ENCODE measurements at places on chromosomes 1 and 21.
A peak's percentile ranks its signal among the peaks of the same experiment; 100 is the strongest.

DNA sequence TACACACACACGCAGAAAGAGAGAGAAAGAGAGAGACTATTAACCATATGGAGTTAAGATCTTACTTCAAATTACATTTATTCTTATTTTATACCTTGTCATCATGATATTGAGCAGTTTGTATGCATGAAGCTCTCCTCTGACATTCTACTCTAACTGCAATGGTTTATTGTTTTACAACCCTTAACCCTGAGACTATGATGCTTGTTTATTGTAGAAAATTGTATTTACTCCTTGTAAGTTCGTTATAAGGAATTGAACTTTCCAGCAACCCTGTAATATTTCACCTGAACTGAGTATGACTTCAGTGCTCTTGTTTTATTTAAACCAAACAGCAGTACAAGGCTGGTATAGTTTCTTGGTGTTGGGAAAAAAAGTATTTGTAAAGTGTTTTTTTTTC is 18.6 kb upstream of the PTPRF start:
- DNase-seq: no peak

GRCh38 chr1:41241749-41242341 is at the start of gene SCMH1:
Gene SCMH1, minus strand, starts transcription at chr1:41242306. Its CDS starts 56,173 bp downstream, at chr1:41186133.
- no peak for DNase-seq

DNA sequence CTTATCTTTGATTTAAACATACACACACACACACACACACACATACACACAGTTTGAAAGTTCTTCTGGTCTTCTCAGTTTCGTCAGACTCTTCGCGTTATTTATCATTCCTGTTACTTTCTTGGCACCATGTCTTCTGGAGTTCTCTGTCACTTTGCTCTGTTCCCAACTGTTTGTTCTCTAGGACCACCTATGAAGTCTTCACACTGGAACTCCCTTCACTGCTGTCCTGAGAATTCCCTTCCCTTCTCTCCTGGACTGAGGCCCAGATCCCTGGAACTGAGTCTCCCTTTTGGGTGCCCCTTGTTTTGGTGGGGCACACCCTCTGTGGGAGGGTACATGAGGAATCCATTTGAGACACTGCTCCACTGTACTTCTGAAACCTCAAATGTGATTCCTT is 30.5 kb downstream of the ALG14 start:
- no peak for DNase-seq

DNA sequence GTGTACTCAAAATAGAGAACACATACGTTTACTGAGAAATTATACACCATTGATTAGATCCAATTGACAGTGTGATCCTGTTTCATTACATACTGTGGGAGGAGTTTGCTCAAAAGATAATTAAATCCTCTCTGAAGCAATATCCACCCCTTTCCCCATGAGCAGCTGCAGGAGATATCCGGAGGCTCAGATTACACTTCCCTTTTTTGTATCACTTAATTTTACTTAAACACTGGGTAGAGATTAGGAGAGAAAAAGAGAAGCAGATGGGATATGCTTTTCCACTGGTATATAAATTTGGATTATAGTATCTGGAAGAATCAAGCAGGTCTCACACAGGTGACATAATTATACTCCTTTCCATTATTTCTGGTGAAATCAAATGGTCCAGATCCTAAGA is 333.3 kb upstream of the ZRANB2 start:
- peak; percentile 70 for DNase-seq

DNA sequence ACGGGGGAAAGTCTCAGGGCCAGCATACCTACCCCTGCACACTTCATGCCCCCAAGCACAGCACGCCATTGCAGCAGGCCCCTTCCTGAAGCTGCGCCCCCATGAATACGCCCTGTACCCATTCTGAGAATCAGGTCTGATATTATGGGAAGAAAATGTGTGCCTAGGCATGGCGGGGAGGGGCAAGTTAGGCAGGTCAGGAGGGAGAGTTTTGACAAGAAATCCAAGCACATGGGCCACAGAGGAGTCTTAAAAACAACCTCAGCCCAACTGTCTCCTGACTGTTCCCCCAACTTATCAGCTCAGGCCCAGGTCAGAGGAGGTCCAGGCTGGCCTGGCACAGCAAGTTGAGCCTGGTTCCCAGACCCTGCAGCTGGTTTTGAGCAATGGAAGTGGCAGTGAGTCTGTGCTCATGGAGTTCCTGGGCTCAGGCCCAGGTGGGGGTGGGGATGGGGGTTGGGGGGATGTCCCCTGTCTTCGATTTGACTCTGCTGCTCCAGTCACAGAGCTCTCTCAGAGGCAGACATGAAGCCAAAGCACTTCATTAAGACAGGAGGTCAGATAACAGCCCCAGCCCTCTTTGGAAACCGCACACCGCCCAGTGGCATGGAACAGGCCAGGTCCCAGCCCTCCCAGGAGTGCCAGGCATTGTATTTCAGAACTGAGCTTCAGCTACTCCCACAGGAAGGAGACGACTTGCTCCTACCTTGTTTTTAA is 20.6 kb upstream of the BCAR3 start:
- no peak for DNase-seq

DNA sequence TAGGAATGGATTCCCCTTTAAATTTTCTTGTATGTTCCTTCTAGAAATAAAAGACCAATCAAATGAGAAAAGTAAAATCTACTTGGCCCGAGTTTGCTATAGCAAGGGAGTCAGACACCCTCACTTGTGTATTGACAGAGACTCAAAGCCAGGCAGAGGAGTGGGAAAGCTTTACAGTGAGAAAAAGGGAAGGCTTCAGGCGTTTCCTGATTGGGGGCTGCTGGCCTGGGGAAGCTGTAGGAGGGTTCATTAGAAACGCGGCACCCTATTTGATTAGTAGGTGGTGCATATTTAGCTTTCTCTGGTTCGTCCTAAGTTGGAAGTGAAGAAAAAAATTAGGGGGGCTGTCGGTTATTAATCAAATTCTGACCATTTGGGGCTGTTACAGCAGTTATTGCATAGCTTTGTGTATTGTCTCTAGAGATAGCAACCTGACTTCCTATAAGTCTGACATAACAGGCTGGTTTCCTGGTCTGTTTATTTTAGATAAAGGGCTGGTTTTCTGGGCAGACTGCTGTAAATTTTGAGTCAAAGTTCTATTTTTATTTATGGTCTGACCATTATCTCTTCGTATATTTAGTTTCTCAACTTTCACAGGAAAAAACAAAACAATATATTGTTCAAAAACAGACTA is 10.0 kb downstream of the SLC25A24 start:
- no peak for DNase-seq

DNA sequence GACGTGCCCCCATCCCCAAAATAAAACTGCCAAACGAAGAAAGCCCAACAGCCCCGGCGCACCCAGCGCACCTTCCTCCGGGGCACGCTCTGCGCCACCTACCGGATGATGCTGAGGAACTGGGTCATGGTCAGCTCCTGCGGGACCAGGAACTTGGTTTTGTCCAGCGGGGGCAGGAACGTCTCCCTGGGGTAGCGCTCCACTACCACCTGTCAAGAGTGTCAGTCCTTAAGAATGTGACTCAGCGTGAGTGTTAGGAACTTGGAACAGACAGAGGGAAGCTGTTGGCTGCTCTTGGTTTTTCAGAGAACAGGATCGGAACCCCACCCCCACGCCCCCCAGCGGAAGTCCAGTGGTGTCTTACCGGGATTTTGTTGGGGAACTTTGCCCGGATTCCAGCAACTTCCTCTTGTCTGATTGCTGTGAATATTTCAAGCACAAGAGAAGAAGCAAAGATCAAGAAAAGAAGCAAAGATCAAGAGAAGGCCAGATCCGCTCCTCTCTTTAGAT is 431 bp downstream of the MAP1LC3C start:
- DNase-seq: peak; percentile 3

DNA sequence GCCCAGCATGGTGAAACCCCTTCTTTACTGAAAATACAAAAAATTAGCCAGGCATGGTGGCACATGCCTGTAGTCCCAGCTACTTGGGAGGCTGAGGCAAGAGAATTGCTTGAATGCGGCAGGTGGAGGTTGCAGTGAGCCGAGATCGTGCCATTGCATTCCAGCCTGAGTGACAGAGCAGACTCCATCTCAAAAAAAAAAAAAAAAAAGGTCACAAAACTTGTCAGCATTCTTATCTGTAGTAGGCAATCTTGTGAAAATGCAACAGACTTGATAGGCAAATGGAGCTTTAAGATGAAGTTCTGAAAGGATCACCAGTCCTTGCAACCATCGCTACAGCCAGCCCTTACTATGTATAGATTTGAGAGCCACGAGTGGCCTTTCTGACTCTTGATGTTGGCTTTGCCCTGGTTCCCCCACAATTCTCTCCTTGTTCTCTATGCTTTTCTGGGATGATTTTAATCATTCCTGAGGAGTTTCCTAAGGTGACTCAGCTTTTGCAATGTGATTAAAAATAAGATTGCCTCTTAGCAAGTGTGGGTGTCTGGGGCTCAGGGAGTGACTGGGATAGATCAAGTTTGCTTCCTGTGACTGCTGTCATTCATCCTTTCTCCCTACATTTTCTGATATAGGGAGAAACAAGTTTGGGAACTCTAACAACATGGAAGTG is 7.1 kb upstream of the MAP1LC3C start:
- DNase-seq: no peak

GRCh38 chr1:193086342-193086741 is 18.9 kb downstream of the GLRX2 start:
- DNase-seq: no peak

DNA sequence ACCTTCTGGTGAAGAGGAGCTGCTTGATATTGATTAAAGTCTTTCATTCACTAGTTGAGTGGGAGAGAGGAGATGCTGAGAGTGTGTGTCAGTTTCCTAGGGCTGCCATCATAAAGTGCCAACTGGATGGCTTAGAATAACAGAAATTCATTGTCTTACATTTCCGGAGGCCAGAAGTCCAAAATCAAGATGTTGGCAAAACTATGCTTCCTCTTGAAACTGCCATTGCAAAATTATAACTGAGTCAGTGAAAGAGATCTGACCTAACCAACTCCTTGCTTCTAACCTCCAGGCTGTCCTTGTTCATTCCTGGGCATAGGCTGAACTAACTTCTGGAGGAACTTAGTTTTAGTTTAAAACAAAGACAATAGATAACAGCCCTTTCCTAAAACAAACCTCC is 47.1 kb downstream of the PTGS2 start:
- DNase-seq: no peak

- DNase-seq: peak; percentile 51
These were observed 174.3 kb upstream of the DUSP10 start for GRCh38 chr1:221916176-221916575.

DNA sequence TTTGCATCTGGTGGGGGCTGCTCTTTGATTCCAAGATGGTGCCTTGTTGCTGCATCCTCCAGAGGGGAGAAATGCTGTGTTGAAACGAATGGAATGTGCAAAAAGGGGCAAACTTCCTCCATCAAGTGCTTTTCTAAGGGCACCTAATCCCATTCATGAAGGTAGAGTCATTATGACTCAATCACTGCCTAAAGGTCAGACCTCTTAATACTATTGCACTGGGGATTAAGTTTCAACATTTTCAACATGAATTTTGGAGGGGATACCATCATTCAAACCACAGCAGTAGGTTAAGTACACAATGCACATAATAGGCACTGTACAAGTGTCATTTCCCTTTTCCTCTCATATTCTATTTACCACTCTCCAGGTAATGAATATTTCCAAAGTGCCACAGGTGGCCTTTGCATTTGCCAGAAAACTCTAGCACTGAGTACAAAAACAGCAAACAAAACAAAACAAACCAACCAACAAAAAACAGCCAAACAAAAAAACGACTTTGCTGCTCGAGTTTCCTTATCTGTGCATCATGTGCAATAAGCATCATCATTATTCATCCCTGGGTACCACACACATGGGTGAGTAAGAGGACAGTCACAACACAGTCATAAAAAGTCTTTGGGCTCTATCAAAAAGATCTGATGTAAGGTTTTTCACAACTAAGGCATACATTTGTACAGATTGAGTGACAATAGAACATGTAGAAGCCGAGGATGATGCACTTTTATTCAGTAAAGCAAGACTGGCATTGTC is 42.5 kb downstream of the IFI44 start:
- DNase-seq: no peak

DNA sequence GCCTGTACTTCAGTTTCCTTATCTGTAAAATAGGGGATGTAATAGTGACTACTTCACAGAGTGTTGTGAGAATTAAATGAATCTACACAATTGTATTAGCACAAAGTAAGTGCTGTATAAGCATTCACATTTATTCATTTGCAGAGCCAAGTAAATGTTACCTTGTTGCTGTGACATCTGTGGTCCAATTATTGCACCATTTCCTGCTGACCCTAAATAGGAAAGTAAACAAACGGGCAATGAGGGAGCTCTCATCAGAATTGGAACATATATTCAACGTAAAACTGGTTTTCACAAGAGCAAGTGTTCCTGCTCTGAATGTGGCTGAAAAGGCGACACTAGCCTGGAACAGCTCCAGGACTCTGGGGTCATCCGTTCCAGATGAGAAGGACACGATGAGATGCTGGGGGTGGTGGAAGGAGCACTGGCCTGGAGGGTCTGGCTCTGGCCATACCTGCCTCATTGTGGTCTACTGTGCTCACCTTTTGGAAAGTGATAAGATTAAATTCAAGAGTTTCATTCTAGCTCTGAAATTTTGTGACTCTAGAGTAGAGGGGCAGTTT is 34.5 kb downstream of the PROX1 start:
- DNase-seq: no peak

GRCh38 chr21:15301736-15302135 is 236.9 kb upstream of the NRIP1 start:
- no peak for DNase-seq

- no peak for DNase-seq
These were observed 81.3 kb downstream of the CDC14A start for GRCh38 chr1:100433563-100433962.

DNA sequence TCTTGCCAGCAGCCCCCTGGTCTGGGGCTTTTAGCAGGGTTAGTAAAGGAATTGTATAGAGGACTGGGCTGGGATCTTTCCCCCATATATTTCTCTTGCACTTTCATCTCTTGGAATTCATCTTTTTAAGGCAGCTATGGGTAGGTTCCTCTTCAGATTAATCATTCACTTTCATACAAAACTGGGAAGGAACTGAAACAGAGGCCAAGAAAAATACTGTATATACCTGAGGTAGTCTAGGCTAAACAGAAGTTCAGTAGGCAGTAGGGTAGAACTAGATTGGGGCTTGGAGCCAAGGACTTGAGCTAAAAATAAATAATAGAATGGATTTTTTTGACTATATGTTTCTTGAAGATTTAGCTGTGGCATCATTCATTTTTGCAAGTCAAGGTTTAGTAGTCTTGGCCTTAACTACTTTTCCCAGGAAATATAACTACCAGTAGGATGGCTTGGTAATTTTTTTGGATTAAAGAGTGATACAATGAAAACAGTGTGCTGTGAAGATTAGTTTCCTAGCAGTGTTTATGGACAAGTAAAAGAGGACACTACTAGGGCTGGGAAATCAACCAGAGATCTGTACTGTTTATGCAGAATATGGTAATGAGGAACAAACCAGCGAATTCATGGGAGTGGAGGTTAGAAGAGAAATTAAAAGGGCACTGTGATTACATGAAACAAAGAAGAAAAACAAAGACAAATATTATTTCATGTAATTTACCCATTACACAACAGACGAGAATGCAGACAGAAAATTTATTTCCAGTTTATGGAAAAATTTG is 50.9 kb upstream of the PTGS2 start:
- DNase-seq: no peak
